ENCODE measurements at places on chromosomes 6 and 20.
A peak's percentile ranks its signal among the peaks of the same experiment; 100 is the strongest.

DNA sequence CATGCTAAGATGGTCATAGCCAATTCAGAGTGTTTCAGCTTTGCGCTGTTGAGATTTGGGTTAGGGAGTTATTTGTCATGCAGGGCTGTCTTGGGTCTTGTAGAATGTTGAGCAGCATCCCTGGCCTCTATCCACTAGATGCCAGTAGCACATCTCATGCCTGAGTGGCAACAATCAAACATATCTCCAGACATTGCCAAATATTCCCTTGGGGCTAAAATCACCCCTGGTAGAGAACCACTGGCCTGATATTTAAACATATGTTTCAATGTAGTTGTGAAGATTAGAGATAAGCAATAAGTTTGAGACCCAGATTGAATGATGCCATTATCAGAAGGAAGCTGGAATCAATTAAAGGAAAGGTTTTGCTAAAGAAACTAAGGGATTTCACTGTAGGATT lies 463.3 kb downstream of the DOK5 start:
- no peak for DNase-seq

- DNase-seq: no peak
These were observed 852 bp downstream of the SYNGAP1 start for GRCh38 chr6:33420491-33421343.

- no peak for DNase-seq
These were observed 18.1 kb downstream of the SLX4IP start for GRCh38 chr20:10453241-10453640.

- DNase-seq: peak; percentile 12
These were observed 26.5 kb downstream of the FYN start for GRCh38 chr6:111846492-111847409.

- no peak for DNase-seq
These were observed 6.9 kb upstream of the ZBTB12 start for GRCh38 chr6:31908791-31909190.

DNA sequence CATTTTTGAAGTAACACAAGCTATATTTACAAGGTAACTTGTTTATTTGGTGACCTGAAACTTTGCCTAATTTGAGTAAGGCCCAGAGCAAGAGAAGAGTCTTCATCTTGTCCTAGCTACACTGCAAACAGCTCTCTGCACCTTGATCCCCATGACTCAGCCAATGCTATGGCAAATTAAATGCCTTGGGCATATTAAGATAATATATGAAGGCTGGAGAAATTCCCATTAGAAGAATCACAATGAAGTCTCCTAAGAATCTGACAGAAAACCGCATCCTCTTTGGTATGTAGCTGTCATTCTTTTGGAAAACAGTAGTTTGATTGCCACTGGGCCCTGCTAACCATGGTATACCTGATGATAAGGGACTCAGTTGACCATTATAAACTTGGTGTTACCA lies 204.5 kb downstream of the UBE3D start:
- no peak for DNase-seq

Measured in DMS 273 treated with DMSO at 0.1 percent for 48 hours (cell line).